ENCODE measurements at places on chromosomes 2 and 18.
A peak's percentile ranks its signal among the peaks of the same experiment; 100 is the strongest.

DNA sequence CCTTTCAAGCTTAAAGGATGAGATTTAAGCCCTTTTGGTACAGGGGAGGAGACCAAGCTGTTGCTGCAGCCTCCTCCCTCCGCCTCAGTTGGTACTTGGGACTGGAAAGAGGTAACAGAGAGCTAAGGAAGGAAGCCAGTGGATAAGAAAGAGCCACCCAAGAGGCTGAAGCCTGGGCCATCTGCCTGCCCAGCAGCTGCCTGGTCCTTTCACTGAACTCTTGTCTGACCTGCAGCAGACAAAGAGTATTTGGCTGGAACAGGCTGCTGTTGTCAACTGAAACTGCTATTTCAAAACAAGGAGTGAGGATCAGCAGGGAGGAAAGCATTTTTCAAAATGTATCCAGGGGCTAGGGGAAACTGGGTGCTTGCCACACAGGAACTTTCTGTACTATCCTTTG is 30.3 kb downstream of the TNS1 start:
- DNase-seq, result peak; percentile 51

GRCh38 chr2:116444256-116444872 is 1370.1 kb upstream of the DDX18 start:
- no peak for DNase-seq

DNA sequence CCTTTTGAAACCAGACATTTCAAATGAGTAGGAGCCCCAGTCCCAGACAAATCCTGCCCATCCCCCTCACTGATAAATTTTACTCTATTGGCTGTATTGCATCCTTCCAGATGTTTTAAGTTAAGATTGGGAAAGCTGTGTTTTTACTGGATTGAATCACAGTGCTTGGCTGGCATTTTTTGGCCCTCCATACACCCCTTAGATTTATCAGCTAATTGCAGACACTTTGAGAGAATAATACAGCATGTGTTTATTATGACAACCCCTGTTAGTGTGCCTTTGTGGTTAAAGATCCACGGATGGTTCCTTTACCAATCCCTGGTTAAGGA is 74.9 kb downstream of the ANTXR1 start:
- DNase-seq, result no peak

GRCh38 chr2:173972636-173973035 is 7.5 kb upstream of the SP3 start:
- no peak for DNase-seq
